Thoracic aorta (tissue), 2 donors: ENCODE measurements at places on chromosomes 12 and 14.

DNA sequence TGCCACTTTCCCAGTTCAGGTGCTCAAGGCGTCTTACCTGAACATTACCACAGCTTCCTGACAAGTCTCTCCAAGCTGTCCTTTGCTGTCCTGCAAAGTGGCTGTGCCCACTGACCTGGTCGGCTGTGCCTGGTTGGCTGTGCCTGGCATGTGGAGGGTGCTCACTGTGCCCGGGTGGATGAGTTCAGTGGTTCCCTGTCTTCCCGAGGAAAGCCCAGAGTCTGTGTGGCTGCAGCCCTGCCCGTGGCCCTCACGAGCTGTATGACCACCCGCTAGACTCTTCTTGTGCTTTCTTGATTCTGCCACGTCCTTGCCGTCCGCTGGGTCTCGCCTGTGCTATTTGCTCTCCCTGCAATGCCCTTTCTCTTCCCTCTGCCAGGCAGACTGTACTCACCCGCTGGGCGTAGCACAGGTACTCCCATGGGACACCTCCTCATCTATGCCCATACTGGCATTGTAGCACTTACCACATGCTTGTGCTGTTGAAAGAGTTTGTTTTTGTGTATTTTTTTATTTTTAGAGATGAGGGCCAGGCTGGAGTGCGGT lies 95.9 kb downstream of the TSPAN9 start:
- DNase-seq = no peak

- DNase-seq = no peak
Measured at GRCh38 chr12:53171725-53172329, 8.7 kb upstream of the ZNF740 start.

- DNase-seq = no peak
Measured at GRCh38 chr14:92914087-92914656, 8.8 kb upstream of the CHGA start.

GRCh38 chr14:84882830-84883229 lies 647.1 kb upstream of the FLRT2 start:
- DNase-seq = no peak

- DNase-seq = no peak
Measured at GRCh38 chr12:48110691-48111311, 4.9 kb upstream of the SENP1 start.

- no peak for DNase-seq
Measured at GRCh38 chr12:3357950-3358525, 133.0 kb upstream of the PRMT8 start.

GRCh38 chr12:80939231-80939950 lies 1.7 kb upstream of the LIN7A start:
- no peak for DNase-seq

- DNase-seq = no peak
Measured at GRCh38 chr12:24838531-24838950, 110.4 kb downstream of the BCAT1 start.

- DNase-seq = peak; percentile 41
Measured at GRCh38 chr14:96104469-96105057, 65.4 kb downstream of the C14orf132 start.

DNA sequence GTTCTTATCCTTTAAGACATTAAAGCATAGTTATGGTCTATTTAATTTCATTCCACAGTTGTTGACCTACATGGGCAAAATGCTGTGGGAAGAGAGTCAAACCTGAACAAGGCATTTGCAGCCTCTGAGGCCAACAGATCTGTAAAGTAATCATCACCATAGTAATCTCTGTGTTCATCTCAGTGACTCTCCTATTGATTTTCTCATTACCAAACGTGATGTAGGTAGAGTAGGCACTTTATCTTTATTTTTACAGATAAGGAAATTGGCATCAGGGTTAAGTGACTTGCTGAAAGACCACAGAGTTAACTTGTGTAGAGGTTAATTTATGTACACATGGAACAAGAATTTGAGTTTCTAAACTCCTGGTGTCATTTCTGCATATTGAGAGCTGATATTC lies 203.0 kb downstream of the ESR2 start:
- no peak for DNase-seq

- DNase-seq = no peak
Measured at GRCh38 chr14:77649326-77649725, 32.9 kb upstream of the SPTLC2 start.

GRCh38 chr12:62292761-62293344 lies 32.6 kb downstream of the USP15 start:
- no peak for DNase-seq

DNA sequence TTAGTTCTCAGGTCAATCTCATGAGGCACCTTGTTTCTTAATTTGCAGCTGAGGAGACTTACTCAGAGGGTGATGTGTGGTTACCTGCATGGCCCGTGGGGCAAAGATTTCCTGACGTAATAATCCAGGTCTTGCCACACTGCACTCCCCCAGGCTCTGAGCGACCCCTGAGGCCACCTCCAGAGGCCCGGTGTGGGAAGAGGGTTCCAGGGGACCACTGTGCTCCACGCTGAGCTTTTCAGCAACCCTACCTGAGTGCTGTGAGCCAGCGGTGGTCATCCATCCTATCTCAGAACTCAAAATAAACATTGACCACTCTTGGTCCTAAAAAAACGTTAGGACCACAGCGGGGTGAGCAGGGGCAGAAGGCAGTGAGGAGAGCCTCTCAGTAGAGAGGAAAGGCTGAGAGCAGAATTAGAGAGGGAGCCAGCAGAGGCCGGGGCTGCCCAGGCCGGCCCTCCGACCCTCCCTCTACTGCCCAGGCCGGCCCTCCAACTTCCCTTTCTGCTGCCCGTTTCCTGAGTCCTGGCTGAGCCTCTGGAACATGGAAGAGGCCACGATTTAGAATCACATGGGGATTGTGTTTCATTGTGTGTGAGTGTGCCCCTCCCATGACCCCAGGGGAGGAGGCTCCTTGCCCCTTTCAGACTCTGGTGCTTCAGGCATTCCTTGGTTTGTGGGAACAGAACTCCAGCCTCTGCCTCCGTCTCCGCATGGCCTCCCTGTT lies 188.2 kb upstream of the DIO3 start:
- no peak for DNase-seq

DNA sequence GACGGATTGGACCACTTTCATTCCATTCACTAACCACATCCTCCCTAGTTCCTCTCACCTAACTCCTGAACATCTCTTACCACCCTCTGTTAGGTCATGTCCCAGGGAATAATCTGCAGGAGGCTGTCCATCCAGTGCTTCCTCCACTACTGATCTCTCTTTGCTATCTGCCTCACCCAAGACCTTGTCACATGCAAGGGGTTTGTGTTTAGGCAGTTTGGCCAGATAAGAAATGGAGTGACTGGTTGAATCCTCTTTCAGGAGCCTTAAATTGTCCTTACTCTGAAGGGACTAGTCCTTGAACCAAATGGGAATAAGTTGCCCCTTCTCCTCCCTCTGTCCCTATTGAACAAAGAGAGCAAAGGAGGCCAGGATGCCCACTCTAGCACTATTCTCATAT lies 249.2 kb upstream of the BTG1 start:
- DNase-seq = no peak

- no peak for DNase-seq
Measured at GRCh38 chr14:63852271-63852816, 460 bp upstream of the SYNE2 start.

GRCh38 chr12:83010169-83010804 lies 323.6 kb downstream of the TMTC2 start:
- no peak for DNase-seq

DNA sequence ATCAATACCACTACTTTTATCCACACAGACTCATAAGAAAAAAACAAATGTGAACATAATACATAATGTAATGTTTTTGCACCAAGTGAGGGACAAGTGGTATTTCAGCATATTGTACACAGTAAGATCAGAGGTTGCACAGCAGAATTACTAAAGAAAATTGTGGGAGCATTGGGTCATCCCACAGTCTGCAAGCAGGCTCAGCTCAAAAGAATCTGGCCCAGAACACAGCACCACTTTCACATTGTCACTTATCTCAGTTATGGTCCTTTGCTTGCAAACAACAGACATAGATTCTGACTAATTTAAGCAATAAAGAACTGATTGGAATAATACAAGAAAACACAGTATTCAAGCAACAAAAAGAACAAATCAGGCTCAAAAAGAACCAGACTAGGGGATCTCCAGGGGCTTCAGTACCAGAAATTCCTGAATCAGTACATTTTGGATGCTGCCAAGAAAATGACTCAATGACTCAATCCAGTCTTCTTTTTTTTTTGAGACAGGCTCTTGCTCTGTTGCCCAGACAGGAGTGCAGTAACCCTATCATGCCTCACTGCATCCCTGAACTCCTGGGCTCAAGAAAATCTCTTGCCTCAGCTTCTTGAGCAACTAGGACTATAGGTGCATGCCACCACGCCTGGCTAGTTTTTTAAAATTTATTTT lies 42.9 kb upstream of the EEA1 start:
- no peak for DNase-seq

DNA sequence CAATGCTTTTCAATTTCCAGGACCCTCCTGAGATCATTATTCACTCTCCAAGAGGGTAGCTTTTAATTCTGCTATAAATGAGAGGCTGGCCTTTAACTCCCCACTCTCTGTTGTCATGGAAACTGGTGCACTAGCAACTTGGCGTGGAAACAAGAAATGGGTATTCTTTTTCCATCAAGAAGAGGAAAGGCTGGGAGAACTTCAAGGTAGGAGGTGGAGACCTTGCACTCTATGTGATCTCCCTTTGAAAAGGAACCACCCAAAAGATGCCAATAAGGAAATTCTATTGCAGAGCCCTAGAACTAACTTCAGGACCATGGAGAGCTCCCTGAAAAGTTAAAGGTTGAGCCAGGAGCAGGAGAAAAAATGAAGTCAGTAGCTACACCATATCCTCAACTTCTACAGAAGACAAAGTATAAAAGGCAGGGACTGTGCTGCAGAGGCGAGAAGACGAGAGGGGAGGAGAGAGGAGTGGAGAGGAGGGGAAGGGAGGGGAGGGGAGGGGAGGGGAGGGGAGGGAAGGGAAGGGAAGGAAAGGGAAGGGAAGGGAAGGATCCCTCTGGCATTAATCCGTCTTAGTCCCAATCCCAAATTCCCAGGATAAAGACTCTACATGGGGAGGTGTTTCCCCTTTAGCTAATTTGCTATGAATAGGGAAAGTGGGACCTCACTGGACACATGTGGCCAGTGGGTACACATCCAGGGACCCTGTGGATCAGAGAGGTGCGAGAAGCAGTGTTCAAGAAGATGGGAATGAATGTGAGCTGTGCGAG lies 46.7 kb upstream of the FICD start:
- no peak for DNase-seq
